ENCODE measurements at places on chromosomes 3 and 15.

DNA sequence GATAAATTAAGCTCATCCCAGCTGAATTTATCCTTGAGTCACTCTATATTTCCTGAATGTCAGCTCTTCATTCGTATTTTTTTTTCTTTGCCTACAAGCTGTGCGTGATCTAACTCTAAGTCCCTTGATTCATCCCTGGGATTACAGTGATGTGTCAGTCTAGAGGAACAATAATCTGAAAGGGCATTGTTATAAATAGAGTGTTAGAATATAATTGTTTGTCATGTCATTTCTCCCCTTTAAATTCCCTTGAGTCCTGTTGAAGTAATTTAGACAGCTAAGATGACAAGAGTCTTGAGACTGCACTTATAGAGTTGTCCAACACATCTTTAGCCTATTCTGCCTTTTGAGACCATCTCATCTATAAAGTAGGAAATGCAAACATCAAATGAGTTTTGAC is 621.8 kb downstream of the ZIC1 start:
- peak; percentile 12 for DNase-seq

DNA sequence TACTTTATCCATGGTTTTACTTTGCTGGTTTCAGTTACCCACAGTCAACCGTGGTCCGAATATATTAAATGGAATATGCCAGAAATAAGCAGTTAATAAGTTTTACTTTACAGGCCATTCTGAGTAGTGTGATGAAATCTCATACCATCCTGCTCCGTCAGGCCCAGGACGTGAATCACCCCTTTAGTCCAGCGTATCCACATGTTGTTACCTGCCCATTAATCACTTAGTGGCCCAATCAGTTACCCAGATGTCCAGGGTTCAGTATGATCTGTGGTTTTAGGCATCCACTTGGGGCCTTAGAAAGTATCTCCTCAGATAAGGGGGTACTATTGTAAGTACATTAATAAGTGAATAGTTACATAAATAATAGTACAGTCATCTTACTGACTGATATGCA is 88.0 kb downstream of the TTBK2 start:
- no peak for DNase-seq

DNA sequence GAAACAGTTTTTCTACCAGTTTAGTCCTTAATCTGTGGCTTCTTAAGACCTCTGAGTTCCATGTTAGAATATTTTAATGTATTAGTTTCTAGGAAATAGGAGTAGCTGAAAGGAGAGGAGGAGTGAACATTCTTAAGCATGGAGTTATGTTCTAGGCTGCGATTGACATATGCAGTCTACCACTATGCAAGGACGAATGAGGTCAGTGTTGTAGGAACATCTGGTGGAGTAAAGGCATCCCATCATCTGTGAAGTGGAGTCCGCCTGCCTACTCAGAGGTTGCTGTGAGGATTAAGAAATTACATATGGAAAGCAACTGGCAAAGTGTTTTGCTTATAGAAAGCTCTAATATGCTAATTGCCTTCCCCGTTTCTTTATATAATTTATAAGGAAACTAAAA is 45.1 kb downstream of the SNAPC5 start:
- DNase-seq = no peak

GRCh38 chr3:43968465-43968864 is 273.2 kb upstream of the TOPAZ1 start:
- DNase-seq = no peak

DNA sequence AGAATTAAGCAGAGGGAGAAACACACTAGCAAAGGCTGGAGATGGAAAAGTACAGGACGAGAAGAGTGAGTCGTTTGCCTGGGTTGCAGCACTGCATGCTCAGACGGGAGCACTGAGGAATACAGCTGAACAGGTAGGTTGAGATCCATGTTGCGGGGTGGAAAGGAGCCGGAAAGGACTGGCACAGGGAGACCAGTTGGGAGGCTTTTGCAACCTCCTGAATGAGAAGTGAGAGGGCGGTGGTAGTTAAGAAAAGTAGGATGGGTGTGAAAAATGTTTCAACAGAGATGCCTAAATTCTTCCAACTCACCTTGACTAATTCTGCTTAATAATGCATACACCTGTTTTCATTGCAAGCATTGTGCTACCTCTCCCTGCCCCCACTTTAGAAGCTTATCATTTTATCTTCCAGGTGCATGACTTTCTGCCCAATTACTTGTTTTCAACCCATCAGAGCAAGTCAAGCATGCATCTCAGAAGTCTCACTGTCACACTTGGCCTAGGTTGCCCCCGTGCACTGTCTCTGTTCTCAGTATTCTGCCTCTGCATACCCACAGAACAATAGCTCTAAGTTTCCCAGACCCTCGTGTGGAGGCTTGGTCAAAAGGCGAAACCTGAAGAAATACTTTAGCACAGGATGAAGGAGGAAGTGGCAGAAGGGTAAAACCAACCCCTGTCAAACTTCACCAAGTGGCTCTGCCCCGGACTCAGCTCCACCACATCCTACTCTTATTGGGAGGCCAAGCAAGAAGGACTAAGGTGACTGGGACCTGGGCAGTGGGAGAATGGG is 199.3 kb upstream of the BCL6 start:
- no peak for DNase-seq

- no peak for DNase-seq
Observed at GRCh38 chr15:88247914-88248313, 8.6 kb downstream of the NTRK3 start.

GRCh38 chr3:8996681-8997121 is 33.4 kb upstream of the RAD18 start:
- no peak for DNase-seq

DNA sequence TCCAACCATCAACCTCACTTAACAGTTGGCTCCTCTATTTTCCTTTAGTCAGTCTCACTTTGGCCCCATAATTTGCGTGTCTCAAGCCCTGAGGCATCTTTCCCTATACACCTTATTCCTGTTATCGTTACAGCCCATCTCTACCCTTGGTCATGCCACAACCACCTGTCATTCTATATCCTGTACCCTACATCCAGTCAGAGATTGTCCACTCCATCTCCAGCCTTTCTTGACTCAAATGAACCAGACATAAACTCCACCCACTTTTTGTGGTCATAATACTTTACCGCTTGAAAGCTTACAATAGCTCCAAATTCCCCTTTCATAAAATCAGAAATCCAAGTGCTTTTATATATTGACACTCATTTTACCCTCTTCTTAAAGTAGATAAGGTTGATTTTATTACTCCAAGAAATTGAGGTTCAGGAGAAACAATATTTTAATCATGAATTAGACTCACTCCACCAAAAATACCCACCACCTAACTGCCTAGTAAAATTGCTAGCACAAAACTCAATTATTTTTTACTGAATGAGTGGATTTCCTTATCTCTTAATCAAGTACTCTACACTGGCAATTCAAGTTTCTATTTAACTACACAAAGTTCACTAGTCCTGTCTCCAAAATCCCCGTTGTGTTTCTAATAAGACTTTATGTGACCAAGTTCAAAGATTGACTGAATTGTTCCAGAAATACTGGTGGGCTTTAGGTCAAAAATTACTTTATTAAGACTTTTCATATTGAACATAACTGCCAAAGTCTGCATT is 9.1 kb downstream of the CCR4 start:
- no peak for DNase-seq

DNA sequence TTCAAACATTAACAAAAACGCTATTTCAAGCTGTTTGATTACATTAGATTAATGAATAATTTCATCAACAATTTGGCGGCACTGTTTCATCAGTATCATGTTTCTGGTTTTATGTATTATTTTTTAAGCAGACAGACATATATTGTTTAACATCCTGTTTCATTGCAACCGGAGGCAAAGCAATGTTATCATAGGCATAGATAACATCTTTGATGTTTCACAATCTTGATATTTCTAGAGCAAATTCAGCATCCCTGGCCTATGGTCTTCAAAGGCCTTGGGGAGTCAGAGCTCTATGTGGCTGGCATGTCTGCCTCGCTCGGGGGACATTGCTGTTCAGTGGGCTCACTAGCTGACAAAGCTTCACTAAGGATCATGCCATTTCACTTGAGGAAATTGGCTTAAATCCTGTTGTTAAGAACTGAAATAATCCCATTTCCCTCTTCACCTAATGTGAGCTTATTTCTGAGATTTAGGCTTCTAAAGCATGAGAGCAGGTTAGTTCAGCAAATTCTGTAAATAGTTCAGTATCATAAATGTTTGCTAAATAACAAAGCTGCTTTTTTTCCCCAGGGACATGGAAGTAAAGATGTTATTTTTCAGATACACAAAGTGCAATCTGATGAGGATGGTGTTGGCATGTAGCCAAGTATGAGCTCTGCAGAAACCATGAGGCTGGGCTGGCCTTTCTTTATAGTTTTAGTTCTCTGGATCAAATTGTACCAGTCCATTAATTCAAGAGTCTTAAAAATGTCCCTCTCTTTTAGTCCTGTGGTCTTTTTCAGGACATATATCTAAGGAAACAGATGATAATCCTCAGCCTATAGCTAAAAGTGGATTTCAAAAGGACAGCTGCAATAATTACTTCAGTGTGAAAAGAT is 941.4 kb downstream of the PLOD2 start:
- peak; percentile 3 for DNase-seq

GRCh38 chr3:41216993-41217392 is 17.7 kb downstream of the CTNNB1 start:
- DNase-seq = no peak

DNA sequence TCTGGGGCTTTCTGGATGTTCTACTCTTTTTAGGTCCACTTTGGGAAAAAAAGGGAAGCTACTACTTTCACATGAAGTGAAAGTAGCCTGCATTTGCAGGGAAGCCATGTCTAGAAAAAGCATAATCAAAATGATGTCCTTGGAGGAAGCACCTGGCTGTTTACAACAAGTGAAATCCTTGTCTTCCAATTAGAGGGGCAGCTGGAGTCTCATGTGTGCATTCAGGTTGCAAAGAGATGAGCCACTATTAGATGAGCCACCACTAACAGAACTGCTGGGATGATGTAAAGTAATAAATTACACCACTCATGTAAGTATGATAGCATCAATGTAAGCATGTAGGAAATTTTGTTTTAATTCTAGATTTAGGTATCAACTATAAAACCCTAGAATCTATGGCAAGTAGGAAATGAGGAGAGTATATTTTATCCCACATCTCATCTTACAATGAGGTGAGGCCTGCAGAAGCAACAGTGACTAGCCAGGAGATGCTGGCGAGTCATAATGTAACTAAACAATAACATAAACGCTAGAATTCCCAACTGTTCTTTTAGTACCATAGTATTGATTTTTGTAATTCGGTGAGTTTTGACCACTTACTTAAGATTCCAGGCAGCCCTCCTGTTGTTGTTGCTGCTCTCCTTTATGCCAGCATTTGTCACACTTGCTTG is 75.9 kb downstream of the TMEM108 start:
- no peak for DNase-seq

GRCh38 chr3:46406443-46406787 is 451 bp downstream of the CCR5AS start:
- no peak for DNase-seq

DNA sequence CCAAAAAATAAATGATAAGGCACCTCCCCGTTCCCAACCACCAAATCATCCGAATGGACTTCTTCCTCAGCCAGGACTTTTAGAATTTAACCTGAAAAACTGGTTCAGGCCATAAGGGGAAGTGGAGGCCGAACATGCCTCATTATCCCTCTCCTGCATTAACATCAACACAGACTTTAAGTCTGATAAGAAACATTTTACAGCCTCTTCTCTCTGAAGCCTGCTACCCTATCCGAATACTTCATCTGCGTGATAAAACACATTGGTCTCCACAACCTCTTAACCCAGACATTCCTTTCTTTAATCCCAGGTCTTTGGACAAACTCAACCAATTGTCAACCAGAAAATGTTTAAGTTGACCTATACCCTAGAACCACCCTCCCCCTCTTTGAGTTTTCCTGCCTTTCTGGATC is 850 bp upstream of the SLC41A3 start:
- no peak for DNase-seq

DNA sequence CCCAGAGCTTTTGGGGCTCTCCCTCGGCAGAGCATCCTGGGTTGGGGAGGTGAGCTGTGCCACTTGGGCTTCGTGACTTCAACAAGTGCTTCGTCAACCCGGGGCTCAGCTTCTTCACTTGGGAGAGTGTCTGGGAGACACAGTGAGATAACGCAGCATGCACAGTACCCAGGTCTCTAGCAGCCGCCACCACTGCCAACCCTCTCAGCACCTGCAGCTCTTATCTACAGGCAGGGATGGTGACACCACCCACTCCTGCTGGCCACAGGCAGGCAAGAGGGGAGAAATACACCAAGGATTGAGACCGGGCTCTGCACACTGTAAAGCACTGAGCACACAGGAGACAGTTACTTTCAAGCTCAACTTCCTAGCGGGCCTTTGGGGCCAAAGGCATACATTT is 11.6 kb downstream of the TKT start:
- DNase-seq = no peak

DNA sequence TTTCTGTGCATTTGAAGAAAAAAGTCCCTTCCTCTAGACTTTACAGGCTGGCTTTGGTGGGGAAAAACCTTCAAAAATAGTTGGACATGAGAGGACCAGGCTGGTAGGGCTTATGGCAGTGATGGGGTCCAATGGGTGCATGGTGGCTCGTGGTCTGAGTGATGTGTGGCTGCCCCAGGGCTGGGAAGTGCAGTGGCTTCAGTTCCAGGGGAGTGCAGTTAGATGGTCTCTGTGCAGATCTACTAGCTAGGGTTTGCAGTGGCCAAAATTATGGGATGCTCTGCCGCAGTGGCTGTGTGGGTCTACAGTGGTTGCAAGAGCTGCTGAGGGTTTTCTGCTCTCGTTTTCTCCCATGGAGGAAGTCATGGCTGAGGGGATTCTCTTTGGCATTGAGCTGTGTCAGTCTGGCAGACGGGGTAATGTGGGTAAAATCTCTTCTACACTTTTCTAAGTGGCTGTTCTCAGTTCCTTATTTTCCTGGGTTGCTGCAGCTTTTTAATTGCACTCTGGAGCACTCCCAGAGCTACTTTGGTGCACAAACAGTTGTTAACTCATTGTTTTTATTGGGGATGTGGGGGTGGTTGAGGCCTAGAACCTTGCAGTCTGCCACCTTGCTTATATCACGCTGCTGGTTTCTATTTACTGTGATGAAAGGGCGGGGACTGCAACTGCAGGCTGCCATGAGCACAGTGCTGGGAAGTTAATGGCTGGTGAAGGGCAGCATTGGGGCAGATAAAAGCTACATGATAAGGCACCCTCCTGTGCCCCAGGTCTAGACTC is 1324.6 kb downstream of the NSUN3 start:
- DNase-seq = no peak

- DNase-seq = no peak
Observed at GRCh38 chr3:131285456-131285855, 96.1 kb upstream of the NUDT16 start.

DNA sequence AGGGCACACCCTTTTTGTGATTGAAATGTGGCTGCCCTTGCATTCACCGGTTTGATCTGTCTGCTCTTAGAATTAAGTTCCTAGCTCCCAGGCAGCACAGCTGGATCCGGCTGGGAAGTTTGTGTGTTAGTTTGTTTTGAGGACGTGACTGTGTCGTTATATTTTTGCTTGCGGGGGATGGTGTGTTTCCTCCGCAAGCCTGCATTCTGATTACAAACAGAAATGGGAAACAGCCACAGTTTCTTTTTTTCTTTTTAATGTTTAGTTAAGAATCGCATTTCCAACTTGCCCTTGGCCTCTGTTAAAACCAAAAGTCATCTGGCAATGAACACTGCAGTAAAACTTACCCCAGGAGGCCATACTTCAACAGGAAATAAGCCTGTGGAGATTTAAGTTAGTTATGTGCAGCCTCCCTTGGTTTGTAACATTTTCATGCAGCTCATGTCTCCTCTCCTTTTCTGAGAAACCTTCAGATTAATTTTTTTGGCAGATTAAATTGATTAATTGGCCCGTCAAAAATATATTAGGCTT is 888 bp downstream of the TMOD3 start:
- peak; percentile 41 for DNase-seq

GRCh38 chr3:69032142-69032541 is 18.7 kb upstream of the EOGT start:
- no peak for DNase-seq

Measured in kidney capillary endothelial cell (primary cell).